ENCODE measurements at places on chromosomes 7 and 10.
A peak's percentile ranks its signal among the peaks of the same experiment; 100 is the strongest.

- peak; percentile 87 for DNase-seq
Observed at GRCh38 chr7:101815826-101816594, 1.4 kb upstream of the CUX1 start.

DNA sequence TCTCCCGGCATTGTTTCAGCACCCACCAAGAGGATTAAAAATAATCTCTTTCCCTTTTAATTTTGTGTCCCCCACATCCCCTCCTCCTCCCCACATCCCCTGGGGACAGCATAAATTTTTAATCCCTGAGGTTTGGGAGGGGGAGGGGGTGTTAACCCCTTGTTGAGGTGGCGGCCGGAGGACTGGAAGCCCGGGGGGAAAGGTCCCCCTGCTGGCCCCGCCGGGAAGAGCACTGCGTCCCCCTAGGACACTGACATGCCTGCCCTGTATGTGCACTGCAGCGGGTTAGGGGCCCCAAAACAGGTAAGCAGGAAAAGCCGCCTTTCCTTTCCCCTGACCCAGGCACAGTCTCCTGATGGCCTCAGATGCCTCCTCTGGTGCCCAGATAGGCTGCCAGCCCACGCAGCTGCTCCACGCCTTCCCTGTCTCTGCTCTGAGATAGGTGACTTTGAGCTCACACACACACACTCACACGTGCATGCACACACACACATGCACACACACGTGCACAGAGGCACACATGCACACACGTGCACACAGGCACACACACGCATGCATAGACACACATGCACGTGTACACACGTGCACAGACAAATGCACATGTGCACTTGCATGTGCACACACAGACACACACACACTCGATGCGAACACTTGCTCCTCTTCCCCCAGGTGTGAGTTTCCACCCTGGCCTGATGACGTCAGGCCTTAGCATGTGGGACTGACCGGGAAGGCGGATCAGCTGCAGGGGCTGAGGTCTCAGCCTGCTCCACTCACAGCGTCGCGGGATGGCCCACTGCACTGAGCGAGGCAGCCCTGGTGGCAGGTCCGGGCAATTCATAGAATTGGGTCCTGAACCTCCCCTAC lies 12.3 kb downstream of the CNPY1 start:
- no peak for DNase-seq

- no peak for DNase-seq
Observed at GRCh38 chr7:77698042-77698625, 1.9 kb downstream of the RSBN1L start.

DNA sequence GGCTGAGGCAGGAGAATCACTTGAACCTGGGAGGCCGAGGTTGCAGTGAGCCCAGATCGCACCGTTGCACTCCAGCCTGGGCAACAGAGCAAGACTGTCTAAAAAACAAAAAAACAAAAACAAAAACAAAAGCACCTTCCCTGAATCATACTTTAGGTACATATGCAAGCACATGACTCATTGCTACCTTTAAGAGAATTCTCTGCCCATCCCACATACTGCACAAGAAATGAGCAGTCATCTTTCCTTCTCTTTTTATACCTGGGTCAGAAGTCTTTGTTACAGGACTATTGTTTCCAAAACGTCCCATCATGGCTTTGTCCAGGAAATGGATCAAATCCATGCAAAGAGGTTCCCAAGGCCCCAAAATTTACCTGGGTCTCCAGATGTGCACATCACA lies 21.5 kb upstream of the AKR1B10 start:
- DNase-seq = no peak

DNA sequence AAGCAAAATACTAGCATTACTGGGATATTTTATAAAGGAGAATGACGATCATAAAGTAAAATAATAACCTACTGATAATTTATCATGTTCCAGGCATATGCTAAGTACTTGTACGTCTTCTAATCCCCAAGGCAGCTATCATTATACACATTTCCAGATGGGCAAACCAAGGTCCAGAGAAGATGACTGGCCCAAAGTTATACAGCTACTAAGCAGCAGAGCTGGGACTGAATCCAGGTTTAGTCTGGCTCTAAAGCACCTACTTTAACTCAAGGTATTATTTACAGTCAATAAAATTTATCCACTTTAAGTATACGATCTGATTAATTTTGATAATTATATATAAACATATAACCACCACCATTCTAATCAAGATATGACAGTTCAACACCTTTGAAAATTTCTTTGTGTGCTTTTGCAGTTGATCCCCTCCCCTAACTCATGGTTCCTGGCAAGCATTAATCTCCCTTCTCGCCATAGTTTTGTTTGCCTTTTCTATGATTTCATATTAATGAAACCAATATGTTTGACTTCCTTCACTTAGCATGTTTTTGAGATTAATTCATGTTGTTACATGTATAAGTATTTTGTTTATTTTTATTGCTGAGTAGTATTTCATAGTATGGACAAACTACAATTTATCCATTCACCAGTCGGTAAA lies 126.7 kb downstream of the CPEB3 start:
- DNase-seq = no peak

DNA sequence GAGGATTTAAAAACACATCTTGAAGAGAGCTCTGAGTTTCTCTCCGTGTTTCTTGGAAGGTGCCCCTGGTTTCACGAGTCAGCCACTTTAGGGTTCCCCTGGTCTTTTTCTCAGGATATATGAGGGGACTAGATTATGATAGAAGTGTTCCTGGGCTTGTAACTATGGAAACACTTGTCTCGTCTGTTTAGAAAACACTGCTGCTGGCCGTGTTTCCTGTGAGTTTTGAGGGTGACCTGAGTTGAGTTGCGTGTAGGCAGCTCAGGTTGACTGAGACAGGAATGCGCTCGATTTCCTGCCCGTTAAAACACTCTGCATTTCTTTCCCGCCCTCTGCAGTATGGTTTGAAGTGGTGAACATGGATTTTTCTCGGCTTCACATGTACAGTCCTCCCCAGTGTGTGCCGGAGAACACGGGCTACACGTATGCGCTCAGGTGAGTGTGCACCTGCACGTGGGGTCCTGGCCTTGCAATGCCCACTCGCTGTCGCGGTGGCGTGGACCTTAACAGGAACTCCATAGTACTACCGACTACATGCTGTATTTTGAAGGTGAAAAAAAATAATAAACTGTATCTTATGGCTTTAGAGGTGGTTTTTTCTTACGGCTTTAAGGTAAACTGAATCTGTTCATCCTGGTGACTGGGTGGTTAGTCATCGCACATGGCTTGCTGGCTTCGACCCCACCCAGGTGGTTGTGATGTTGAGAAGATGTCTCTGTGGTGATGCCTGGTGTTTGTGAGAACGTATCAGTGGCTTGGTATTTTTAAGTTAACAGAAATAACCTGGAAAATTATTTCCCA lies at the start of gene SUN1:
TSS of gene SUN1 (plus strand) at position 310 of the 801 bp plus-strand sequence. CDS start at position 359, 49 bp downstream.
- DNase-seq = no peak

GRCh38 chr7:26688936-26689506 lies 175.4 kb downstream of the SKAP2 start:
- peak; percentile 69 for DNase-seq

DNA sequence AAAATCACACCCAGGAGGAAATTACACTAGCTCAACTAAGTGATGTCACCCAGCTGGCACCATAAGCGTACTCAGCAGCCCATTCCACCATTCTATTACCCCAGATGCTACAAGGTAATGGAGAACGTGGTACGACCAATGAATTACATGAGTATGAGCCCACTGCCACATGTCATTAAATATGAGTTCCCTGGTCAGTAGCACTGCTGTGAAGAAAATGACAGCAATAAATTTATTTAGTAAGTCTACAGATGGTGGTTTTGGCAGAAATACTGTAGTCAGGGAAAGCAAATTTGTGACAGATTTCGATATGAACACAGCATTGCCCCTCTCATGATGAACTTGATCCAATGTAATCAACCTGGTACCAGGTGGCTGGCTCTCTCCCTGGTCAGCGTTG lies 154.2 kb downstream of the VWC2 start:
- no peak for DNase-seq

DNA sequence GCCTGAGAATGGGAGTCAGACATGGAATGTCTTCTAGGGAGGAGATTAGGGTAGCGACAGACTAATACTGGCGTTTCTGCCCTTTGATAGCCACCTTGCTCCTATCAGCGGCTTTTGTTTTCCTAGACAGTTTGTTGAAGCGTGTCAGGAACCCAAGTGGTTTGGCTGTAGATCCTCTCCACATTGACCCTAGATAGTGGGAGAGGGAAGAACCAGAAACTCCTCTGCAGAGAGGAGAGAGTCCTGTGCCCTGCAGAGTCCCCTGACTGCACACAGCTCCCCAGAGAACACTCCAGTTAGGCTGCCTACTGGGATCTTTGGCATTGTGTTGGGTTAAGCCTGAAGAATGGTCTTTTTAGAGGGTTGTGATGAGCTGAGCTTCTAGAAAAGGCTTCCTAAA lies 2.4 kb downstream of the MEPCE start:
- no peak for DNase-seq

DNA sequence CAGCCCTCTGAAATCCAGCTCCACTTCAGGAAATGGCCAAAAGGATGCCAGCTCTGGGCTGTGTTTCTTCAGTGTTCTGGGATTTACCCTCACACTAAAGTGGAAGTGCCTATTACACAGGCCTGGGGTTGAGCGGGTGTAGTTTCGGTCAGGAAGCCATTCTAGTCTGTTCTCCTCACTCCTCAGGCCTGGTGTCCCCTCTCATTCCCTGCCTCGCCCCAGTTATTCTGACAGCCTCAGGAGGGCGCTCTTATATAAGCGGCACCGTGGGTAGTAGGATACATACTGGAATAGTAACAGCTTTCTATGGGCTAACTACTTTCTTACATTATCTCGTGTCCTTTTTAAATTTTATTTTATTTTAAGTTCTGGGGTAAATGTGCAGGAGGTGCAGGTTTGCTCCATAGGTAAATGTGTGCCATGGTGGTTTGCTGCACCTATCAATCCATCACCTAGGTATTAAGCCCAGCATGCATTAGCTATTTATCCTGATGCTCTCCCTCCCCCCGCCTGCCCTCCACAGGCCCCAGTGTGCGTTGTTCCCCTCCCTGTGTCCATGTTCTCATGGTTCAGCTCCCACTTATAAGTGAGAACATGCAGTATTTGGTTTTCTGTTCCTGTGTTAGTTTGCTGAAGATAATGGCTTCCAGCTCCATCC lies 12.2 kb upstream of the LGI1 start:
- DNase-seq = peak; percentile 3

- DNase-seq = no peak
Observed at GRCh38 chr10:119283818-119284217, 76.4 kb downstream of the GRK5 start.

GRCh38 chr7:98828368-98828767 lies 41.4 kb downstream of the TMEM130 start:
- no peak for DNase-seq

DNA sequence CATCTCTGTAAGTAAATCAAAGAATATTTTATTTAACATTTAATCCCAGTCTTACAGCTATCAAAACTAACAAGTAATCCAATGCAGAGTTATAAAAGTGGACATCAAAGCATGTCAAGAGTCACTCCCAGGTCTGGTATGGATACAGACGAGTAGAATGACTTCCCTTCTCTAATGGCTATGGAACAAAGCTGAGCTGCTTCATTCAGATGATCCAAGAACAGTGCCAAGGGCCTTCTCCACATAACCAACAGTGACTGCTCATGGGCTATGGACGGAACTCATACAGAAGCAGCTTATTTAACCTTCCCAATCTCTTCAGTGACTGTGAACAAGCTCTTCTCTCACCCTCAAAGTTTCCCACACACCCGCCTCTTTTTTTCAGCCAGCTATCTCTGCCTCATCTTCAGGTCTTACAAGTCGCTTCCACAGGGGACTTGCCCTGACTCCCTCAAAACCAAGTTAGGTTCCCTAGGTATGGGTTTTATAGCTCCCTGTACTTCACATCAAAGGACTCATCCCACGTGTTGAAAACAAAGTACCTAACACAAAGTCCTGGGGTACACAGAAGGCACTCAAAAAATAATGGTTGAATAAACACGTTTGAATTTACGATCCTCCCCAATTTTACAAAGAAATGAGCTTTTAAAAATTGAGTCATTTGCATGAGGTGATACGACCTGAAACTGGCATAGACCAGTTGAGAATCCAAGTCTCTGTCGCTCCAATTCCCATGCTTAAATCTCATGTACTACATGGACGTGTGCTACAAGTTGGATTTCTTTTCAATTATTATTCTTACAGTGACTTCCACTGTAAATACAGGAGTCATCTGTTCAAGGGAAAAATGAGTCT lies 3.1 kb downstream of the USP6NL start:
- peak; percentile 22 for DNase-seq

GRCh38 chr7:146208492-146208891 lies 91.9 kb downstream of the CNTNAP2 start:
- DNase-seq = no peak

DNA sequence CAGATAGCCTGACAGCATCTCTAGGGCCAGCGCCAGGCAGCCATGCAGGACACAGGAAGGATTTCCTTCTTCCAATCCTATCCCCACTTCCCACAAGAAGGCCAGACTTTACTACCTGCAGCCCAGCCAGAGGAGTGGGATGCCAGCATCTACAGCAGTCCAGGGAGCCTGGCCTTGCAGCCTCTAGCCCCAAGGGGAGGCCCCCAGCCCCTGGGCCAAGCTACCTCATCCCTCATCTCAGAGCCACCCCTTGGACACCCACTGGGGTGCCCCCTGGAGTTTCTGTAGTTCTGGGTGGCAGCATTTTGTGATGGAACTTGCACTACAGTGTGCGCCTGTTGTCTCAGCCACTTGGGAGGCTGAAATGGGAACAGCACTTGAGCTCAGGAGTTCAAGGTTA lies 170.8 kb upstream of the PODXL start:
- DNase-seq = no peak

DNA sequence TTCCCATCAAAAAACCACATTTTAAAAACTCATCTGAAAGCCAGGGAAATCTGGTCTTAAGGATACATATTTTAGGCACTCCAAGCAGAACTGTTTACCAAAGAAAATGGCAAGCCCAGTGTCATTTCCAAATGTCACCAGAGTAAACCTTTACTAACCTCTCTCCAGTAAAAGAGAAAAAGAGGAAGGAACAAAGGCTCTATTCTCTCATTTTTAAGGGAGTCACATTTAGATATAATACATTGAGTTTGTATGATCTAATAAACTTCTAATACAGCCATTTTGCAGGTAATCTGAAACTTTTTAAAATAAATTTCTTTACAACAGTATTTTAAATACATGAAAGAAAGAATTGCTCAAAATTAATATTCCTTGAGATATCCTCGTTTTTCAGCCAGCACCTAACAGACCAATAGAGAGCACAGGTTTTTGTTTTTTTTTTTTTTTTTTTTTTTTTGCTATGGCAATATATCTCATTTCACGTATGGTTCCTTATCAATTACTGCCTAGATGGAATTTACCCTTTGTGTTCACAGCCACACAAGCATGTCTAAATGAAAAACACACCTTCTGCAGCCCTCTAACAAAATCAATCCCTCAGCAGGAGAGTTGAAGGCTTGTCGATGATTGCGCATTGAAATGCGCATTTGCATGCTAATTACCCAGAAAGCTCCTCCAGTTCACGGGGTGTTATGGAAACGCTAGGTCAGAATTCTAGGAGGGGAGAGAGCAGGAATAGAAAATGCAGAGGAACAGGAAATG lies 39.8 kb upstream of the MSRB2 start:
- peak; percentile 25 for DNase-seq

- DNase-seq = peak; percentile 20
Observed at GRCh38 chr10:77974396-77975074, 48.0 kb upstream of the DLG5 start.

- DNase-seq = no peak
Observed at GRCh38 chr7:43211286-43211685, 98.8 kb downstream of the HECW1 start.
